ENCODE measurements at places on chromosomes 16 and 17.

DNA sequence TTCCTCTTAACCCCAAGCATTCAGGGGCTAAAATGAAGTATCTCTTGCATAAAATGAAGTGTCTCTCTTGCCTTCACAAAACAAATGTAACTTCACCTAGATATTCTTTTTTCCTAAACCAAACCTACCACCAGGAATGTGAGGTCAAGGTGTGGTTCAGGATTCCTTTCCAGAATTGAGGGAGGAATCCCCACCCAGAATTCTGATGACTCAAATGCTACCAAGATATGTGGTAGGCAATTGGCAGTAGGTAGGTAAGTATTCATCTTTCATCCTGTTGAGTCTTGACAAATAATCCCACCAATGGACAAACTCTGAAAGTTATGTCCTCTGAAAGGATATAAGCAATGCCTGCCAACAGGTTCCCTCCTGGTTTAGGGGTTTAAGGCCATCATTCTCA is 26.2 kb downstream of the TRIM16 start:
- DNase-seq = no peak

DNA sequence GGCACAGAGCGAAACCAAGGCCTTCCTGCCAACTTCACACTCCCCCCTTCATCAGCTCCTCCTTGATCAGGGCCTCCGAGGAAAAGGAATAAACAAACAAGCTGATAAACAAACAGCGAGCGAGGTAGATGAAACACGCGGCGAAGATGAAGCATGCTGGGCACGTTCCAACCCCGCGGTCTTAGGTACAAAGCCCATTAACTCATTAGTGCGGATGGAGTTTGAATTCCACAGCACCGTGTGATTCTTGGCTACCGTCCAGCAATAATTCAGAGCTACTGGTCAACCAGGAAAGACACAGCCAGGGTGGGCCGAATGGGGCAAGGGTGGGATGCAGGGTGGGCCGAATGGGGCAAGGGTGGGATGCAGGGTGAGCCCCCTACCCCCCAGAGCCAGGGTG is 67.3 kb downstream of the RBFOX3 start:
- DNase-seq = no peak

- DNase-seq = no peak
Observed at GRCh38 chr16:58019866-58020538, 5.6 kb upstream of the MMP15 start.

DNA sequence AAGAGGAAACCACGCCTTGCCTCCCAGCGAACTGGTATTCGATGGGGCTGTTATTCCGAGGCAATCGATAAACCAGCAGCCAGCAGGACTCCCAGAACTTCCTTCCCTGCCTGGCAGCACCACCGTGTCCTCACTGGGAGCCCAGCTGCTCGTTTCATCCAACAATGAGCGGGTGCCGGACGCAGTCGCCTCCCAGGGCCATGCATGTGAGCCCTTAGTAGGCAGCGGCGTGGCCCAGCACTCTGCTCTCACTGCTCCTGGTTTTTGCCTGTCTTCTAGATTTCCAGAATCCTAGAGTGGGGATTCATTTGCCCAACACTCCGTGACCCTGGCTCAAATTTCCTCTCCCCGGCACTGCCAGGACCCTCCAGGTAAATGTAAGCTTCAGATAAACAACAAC is 29.1 kb upstream of the RASD1 start:
- DNase-seq = no peak
